CD4-positive, alpha-beta T cell treated with Interleukin-10 for 1 hour (primary cell): ENCODE measurements at places on chromosomes 7 and 10.

DNA sequence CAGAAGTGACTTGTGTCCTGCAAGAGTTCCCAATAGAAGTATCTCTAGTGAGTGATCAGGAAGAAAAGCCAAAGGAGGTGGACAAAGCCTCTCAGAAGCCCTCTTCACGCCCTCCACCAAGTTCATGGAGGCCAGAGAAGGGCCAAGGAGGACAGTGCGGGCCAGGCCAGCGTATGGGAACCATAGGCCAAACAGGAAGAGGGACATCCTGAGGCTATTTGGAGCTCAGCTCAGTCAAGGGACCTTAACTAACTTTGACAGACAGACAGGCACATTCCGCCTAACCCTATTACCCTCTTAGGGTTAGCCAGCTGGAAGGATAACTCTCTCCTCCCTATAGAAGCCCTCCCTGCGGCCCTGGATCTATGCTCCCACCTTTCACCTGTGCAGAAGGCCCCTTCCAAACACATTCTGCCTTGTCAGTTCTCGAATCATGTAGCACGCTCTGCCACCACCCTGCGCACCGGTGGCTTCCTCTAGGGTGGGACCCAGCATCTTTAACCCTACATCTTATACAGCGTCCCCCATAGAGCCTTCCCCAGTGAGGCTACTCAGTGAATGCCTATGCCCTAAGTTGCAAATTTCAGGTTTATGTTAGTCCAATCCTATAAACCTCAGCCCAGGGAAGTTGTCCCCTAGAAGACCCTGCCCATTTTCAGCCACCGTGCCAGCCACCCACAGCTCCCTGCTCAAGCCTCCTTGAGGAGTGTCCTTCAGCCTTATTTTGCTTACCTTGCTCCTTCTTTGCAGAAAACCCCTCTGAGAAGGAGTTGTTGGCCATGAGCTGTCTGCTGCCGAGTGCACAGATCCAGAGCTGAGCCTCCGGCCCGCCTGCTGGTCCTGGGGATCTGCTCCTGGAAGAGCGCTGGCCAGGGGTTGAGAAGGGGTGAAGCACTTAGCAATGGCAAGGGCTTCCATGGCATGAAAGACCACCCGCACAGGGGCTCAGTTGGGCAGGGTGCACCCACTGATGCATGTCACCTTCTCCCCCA is 36.9 kb downstream of the FRMPD2 start:
- no peak for DNase-seq

GRCh38 chr10:102620138-102620590 is 24.1 kb upstream of the TRIM8 start:
- no peak for DNase-seq

GRCh38 chr10:110214371-110214826 is 7.0 kb downstream of the MXI1 start:
- peak; percentile 29 for DNase-seq

GRCh38 chr7:138025215-138026186 is 23.6 kb upstream of the CREB3L2 start:
- DNase-seq: no peak

DNA sequence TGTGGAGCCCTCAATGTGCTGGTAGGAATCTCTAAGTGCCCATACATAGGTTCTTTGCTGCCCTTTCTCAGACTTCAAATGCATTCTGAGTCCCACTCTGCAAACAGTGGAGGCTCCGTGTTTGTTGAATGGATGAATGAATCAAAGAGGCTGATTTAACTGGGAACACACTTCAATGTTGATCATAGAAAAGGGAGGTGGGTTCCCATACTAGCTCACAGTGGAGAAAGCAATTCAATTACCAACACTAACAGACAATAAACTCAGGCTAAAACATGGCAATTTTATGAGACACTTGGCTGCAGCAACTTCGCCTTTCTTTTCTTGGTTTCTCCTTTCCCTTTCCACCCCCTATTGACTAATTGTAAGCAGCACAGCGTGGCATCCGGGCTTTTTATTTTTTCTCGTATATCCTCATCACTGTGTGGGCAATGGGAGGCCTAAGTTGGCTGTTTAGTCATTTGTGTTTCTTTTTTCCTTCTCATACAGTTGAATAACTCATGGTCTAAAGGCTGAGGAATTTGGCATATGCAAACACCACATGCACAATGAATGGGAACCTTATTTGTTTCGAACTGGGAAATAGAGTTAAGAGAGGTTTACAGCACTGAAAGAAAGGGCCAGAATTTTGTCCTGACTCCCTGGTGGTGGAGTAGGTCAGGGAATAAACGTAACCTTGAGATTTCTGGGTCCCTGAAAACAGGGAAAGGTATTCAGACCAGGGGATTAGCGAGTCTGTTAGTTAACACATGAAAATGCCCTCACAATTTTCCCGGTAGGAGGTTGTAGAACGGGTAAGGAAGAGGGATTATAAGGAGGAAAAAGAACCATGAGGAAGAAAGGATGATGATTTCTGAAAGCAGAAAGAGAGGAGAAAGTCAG is 858.5 kb downstream of the KCNMA1 start:
- no peak for DNase-seq

- no peak for DNase-seq
Observed at GRCh38 chr7:55532150-55532917, 40.0 kb downstream of the VOPP1 start.

DNA sequence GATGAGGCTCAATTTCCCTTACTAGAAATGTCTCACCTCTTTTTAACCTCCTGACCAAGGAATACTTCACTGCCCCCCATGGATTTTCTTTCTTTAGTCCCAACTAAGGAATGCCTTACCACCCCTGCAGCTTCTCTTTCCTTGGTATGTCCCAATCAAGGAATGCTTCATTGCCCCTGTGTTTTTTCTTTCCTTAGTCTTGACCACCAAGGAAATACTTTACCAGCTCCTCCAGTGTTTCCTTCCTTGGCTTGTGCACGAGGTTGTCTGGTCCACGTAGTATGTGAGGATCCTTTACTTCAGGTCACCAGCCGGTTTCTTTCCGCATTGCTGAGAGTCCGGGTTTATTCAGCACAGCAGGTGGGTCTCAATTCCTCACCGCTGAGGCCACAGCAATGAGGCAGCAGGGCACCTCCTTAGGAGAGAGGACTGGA is 59.3 kb downstream of the CYP2C9 start:
- DNase-seq: no peak

DNA sequence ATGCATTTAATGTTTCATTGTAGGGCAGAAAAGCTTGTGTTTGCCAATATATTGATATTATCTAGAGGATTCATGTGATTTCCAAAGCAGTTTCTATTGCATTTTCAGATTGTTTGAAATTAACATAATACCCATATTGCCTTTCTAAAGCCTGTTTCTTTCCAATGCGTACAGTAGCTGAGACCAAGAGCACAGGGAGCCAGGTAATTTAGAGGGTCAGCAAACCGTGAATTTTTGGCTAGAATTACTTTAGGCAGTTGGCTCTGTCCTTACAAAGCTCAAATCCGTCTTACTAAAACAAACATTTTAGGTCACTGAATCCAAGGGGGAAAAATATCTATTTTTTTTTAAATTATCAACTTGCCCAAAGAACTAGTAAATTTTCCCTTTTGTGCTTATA is 604.9 kb upstream of the ADARB2 start:
- DNase-seq: no peak

DNA sequence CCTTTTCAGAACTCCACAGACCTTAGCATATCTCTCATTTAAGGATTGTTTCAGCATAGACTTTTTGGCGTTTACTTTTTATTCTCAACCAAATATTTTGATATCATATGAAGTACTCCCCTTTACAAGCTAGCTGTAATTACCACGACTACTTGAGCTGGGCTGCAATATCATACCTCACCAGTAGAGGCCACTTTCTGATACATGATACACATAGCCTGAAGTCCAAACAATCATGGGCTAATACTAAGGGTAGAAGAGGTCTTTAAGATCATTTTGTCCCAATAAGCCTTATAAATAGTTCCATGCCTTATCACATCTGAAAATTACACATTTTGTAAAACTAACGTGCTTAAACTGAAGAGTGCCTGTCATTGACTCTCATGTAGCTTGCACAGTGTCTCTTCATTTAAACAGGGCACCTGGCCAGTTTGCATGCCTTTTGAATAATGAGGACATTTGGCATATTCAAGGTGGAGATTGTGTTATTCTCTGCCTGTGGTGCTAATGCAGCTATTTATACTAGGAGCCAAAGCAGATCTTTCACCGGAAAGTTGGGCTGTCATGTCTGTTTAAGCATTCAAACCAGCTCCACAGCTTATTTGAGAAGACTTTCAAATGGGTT is 403.7 kb upstream of the ZMIZ1 start:
- DNase-seq: peak; percentile 4

GRCh38 chr7:40723829-40724228 is 589.0 kb downstream of the SUGCT start:
- no peak for DNase-seq
